HT-29 (cell line): ENCODE measurements at places on chromosomes 1 and 21.

- DNase-seq = peak; percentile 33
These were observed 4.5 kb downstream of the ETS2 start for GRCh38 chr21:38810034-38810825.

- DNase-seq = peak; percentile 83
These were observed 16.4 kb upstream of the RAB29 start for GRCh38 chr1:205791568-205792180.

DNA sequence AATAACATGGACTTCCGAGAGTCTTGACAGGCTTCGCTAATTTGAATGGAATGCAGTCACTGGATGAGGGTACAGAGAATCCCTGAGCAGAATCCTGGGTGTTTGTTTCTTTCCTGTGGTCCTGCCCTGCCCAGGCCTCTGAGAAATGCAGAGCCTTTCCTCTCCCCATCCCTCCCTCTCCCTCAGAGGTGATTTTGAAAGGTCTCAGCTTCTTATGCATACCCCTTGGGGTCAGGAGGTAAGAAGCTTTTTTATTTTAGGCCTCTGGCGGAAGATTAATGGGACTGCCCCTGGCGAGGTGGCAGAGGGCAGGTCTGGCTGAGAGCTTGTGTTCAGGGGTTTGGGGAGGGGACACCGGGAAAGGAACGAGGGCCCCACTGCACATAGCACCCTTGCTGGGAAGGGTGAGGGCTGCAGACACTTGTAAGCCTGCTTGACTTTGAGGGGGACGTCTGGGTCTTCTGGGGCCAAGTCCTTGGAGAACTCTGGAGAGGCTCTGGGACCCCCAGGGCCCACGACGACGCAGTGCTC is 116.5 kb upstream of the SLC45A1 start:
- DNase-seq = peak; percentile 65

GRCh38 chr1:1989789-1990188 is 13.8 kb downstream of the CFAP74 start:
- DNase-seq = no peak

GRCh38 chr21:21046063-21046462 is 47.9 kb downstream of the NCAM2 start:
- DNase-seq = no peak

- DNase-seq = no peak
These were observed 53.8 kb upstream of the DPH5 start for GRCh38 chr1:101079341-101079740.

DNA sequence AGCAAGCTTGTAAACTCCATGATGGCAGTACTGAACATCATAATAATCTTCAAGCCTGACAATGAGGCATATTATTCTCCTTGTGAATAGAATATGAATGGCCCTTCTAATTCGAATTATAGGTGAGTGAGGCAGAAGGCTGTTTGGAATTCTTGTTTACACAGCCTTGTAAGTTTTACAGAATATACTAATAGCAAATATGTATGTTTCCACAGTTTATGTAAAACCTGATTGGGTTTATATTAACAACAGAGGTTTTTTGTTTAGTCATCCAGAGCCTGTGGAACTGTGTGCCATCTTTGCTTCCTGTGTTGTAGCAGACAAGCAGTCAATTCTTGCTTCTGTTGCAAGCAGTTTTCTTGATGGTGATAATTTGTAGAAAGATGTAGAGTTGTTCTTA is 8.0 kb downstream of the OSBPL9 start:
- DNase-seq = no peak

DNA sequence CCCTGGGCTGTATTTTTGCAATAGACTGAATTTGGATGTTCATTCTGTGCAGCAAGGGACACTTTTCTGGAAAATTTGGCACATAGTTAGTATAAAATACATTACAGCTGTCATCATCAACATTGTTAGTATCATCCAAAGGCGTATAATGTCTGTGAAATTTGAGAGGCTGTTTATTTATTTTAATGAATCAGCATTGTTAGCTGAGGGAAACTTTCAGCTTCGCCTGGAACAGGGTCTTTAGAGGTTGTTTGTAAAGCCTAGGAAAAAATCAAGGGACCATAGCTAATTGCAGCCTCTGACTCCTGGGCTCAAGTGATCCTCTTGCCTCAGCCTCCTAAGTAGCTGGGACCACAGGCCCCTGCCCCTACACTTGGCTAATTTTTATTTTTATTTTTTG is 106.8 kb upstream of the USP24 start:
- no peak for DNase-seq

DNA sequence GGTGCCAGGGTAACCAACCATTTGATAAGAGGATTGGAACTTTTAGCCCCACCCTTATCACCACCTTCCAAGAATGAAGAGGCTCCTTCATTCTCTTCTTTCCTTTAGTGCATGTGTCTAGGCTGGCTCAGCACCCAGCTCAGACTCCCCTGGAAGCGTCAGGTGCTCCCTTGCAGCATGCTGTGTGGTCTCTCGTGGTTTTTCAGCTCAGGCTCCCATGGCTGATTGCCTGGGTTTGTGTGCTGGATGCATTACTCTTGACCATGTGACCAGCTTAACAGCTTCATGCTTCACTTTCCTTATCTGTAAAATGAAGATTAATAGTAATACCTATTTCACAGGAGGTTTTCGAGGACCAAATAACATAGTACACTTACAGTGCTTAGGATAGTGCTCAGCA is 198.4 kb downstream of the HHAT start:
- no peak for DNase-seq

DNA sequence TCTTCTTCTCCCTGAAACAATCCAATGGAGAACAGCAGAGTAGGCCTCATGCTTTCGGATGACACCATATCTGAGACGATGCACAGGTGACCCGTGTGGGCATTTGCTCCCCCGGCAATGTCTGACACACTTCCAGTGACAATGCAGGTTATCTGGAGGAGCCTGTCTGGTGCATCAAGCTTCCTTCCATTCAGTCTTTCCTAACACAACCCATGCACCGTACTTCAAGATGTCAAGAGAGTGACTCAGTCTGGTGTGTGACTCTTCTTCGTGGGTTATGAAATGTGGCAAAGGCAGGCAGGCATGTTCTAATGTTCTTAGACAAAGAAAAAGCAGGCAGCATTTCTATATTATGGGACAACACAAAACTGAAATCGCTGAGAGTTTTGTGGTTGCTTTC is 159.1 kb downstream of the EDEM3 start:
- DNase-seq = no peak

- no peak for DNase-seq
These were observed 25.7 kb upstream of the ABCG1 start for GRCh38 chr21:42193131-42193671.

GRCh38 chr1:7403265-7404045 is 367.6 kb upstream of the VAMP3 start:
- DNase-seq = no peak

- peak; percentile 33 for DNase-seq
These were observed 12.1 kb downstream of the EPHA10 start for GRCh38 chr1:37752583-37753471.

GRCh38 chr1:206704226-206704625 is 19.5 kb downstream of the MAPKAPK2 start:
- DNase-seq = no peak

- DNase-seq = peak; percentile 82
These were observed at the start of gene TACSTD2 for GRCh38 chr1:58576727-58577653. TSS of gene TACSTD2 (minus strand) at chr1:58577252. CDS start at chr1:58577156, 96 bp downstream.

DNA sequence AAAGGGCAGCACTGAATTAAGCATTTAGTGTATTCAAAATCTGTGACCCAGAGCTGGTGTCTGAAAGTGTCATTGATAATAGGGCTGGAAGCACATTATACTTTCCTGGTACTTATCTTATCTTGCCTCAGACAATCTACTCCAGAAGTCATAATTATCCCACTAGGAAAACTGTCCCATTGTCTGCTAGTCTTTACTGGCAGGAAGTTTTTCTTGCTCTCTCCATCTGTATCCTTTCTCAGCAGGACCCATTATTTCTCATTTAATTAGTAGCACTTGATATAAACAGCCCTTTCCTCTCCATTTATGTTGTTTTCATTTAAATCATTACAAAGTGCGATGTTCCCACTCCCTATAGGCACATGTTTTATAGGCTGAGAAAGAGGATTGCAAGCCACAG is 36.5 kb upstream of the BARHL2 start:
- no peak for DNase-seq

DNA sequence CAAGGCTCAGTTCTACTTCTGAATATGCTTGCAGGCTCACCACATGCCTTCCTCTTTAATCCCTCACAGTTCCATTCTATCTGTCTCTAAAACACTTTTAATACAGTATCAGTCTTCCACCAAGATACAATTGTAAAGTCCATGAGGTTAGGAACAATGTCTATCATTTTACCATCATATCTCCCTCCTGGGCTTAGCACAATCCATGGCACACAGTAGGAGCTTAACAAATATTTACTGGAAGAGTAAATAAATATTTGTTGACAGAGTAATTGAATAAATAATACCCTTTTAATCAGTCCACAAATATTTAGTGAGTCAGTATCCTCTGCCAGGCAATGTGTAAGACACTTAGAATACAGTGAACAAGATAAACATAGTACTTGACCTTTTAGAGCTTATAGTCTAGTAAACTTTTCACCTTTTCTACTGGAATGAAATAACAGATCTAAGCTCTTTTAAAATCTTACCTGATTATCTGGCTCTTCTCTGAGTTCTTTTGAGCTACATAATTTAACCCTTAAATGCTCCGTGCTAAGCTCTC is 12.7 kb upstream of the GADD45A start:
- DNase-seq = no peak

GRCh38 chr1:217049721-217050120 is 326.5 kb upstream of the ESRRG start:
- no peak for DNase-seq

- no peak for DNase-seq
These were observed 82.3 kb downstream of the MRPL37 start for GRCh38 chr1:54282101-54282847.

DNA sequence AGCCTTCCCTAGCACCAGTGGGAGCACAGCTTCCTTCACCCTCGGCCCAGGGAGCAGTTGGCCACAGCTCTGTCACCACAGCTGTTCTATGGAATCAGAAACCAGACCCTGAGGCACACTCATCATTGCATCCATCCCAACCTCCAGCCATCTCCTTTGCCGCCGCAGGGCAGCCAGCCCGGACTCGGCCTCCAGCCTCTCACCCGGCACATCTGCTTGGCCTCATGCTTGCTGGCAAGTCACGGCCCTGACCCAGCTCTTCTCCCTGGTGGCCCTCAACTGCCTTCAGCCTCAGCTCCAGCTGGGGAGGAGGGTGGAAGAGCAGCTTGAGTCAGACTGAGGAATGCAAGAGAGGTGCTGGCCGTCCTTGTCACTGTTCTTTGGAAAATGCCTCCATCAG is 59.8 kb downstream of the TOR1AIP2 start:
- DNase-seq = no peak

DNA sequence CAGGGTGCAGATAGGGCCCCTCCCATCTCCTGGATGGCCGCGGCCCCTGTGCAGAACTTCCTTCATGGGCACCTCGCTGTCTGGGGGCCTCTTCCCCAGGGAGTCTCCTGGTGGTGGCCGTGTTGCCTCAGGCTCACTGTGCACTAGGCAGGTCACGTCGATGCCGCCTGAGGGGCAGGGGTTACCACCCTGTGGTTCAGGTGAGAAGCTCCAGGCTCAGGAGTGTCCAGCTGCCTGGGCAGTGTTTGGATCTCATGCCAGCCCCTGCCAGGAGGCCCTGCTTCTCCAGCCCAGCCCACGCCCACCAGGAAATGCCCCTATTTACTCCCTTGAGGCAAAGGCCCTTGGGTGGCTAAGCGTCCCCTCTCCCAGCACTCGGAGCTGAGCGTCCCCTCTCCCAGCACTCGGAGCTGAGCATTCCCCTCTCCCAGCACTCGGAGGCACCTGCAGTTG is 2.1 kb downstream of the ITGB2 start:
- no peak for DNase-seq

DNA sequence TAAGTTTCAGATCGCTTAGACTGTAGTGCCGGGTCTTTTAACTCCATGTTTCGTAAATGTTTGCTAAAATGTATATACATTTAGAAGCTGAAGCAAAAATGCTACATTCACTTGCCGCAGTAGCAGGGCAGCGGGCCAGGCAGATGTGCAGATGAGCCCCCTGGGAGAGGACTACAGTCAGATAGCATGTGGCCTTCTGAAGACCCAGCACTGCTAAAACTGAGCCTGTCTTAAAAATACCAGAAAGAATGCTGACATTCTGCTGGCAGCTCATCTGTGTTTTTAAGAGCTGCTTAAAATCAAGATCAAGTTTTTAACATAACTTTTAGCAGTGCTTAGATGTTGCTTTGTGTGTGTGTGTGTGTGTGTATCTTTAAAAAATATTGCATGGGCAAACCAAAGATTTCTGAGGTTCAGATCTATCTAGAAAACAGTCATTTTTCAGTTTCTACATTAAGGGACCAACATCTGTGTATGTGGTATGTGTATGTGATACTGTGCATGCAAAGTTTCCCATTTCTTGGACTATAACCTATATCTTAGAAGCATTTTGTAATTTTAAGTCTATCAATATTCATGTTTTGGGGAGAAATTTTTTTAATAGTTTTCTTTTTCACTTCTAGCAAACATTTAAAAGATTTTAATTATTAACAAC is 31.7 kb downstream of the CHRM3 start:
- no peak for DNase-seq

DNA sequence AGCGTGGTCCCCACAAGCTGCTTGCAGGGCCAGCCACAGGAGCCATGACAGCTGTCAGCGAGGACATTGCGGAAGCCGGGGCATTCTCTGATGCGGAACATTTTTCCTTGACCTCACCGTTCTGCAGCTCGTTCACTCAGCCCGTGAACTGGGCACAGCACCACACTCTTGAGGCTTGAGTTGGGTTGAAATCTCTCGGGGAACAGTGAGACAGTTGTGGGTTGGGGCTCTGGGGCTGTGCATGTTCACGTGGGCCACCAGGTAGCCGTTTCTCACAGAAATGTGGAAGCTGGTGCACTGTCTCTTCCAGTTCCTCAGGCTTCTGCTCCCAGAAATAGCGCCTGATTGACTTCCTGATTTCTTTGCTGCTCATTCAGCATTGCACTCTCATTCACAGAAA is 69.8 kb downstream of the SPSB1 start:
- DNase-seq = no peak

GRCh38 chr1:119435052-119435451 is 20.1 kb downstream of the HSD3B2 start:
- DNase-seq = no peak

- no peak for DNase-seq
These were observed 162.5 kb upstream of the B3GALT2 start for GRCh38 chr1:193348769-193349535.
